ENCODE measurements at places on chromosomes 5 and 9.

DNA sequence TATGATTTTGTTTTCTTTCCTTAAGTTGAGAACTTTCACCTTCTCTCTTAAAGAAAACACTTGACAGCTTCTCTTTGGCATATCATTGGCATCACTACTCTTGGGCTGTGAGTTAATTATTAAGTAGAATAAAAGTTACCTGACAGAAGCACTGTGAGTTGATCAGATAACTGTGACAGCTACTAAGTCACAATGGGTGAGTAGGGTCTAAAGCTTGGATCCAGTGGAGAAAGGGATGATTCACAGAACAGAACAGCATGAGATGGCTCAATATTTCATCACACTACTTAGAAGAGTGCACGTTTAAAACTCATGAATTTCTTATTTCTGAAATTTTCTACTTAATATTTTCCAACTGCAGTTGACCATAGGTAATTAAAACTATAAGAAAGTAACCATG, 268.5 kb upstream of the NMUR2 start:
- no peak for DNase-seq

GRCh38 chr5:141691286-141691866, 9.3 kb upstream of the ARAP3 start:
- no peak for DNase-seq

GRCh38 chr9:107222020-107222522, 61.0 kb upstream of the RAD23B start:
- peak; percentile 80 for DNase-seq

GRCh38 chr5:72364171-72364570, 44.0 kb downstream of the PTCD2 start:
- no peak for DNase-seq

DNA sequence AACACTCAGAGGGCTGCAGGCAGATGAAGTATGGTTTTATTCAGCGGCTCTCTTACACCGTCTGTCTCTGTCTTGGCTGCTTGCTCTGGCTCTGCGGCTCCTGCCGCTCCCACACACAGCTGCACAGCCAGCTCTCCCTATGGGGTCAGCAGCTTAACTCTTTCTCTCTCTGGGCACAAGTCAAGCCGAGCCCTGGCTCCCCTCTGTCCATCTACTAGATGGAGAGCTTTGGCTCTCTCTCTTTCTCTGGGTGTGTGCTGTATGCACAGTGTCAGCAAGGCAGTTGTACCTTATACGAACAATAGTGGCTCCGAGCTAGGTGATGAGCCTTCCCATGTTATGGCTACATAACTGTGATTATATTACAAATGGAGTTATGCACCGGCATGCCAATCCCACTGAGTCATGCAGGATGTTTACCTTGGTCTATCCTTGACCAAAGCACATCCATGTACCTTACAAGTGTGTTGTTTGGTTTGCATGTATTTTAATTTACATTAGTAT, 19.3 kb upstream of the PPP2CA start:
- peak; percentile 68 for DNase-seq

GRCh38 chr9:101578378-101578777, 16.4 kb downstream of the PPP3R2 start:
- no peak for DNase-seq

DNA sequence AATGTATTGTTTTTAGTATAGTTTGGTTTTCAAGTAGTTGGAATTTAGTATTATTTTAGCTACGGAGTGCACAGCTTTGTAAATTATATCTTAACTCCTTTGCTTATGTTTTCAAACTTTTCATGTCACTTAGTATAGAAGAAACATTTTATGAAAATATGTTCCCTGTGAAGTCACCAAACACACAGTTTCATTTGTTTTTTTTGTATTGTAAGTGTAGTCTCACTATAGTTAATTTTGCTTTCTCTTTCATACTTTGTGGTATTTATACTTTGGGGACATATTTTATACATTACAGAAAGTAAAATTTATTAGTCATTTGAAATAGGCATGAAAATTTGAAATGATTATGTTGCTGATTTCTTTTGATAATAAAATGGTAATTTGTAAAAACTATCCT, 5.0 kb downstream of the CHSY3 start:
- DNase-seq, result no peak

DNA sequence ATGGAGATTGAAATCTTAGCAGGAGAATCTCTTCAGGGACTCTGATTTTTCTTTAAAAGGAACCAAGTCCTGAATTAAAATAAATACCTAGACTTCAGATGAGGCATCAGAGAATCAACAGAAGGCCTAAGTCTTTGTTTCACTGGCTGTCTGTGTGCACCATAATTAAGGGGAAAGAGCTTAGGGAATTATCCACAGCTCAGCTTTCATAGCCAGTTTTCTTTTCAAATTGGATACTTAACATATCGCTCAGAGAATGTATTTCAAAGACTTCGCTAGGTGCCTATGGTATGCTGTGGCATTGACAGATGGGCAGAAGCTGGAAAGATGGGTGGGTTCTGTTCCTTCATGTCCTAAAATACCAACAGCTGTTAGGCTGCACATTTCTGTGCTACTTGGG, 325.8 kb downstream of the TMEM38B start:
- no peak for DNase-seq

DNA sequence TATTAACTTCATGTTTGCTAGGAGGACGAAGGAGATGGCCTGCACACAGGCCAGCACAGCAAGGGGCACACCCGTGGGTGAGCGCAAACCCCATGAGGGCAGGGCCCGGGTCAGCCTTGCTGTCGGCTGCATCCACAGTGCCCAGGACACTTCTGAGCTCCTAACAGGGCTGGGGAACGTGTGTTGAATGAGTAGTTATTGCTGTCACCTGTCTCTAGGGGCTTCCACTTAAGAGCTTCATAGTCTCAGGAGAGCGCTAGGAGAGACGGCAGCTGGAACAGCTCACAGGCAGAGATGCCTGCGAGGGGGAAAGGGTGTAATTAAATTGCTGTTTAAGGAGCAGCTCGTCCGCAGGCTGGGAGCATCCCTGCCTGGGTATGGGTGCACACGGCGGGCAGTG, 91.4 kb upstream of the NEURL1B start:
- DNase-seq, result no peak

- DNase-seq, result no peak
These were observed 145.6 kb downstream of the PPP2R2B start for GRCh38 chr5:146732962-146733361.

DNA sequence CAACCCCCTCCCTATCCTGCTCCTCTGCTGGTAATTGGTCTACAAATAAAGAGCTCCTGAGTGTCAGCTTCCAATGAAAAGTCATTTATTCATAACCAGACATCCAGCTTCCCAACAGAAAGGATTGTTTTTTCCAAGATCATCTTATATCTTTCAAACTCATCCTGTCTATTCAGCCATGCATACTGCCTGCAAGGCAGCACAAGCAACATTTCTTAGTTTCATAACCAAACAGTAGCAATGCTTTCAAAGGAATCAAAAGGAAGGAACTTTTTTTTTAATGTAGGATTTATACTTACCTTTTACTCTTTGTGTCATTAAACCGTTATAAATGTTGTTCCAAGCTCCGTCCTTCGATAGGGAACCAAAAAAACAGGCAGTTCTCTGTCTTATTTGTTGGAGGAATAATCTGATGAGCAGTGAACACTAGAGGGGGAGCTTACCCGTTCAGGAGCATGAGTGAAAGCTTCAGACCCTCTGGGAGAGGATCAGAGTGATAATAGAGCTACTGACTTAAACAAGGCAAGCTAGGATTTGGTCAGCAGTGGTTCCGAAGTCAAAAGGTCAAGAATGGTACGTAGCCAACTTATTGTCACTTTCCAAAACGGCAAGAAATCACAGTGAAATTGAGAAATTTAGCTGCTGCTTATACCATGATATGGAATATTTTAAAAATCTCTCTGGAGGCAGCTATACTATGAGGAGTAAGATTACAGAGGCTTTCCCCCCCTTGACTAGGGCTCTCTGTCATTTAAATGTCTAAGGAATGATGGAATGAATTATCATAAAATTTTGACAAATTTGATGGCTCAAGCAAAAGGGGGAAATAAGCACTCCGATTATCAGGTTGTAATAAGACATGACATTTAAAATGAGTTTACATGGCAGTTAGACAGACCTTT, 892.9 kb downstream of the NR2F1-AS1 start:
- peak; percentile 75 for DNase-seq

GRCh38 chr5:14767053-14767452, 102.5 kb downstream of the OTULIN start:
- no peak for DNase-seq

GRCh38 chr5:14569948-14570691, 11.5 kb upstream of the OTULINL start:
- peak; percentile 27 for DNase-seq

- DNase-seq, result no peak
These were observed 224.0 kb downstream of the GAS1 start for GRCh38 chr9:86723346-86723745.

- DNase-seq, result no peak
These were observed 55.8 kb upstream of the CPEB4 start for GRCh38 chr5:173832386-173832785.

DNA sequence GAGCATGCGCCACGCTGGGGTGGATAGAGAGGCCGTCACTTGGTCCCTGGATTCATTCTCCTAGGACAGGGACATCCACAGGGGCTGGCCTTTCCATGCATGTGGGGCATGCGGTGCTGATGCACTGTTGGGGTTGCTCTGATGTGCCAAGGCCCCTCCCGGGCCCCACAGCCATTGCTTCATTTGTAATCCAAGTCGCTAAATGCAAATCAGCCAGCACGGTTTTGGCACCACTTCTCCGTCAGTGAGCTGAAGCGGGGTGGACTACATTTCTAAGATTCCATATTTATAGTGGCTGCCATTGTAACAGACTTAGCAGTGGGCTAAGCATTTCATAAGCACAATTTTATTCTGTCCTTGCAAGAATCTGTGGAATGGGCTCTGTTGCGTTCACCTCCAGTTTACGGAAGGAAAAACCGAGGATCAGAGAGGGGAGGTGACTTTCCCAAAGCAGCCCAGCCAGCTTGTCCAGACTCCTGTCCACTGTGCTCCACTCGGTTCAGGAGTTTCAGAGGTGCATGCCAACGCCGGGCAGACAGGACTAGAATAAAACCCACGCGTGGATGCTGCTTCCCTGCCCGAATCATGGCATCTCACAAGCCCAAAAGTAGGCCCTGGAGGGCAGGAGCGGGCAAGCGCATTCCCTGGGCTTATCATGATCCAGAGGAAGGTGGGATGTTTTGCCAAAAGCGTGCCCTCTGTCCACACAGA, 102.6 kb upstream of the COL5A1 start:
- no peak for DNase-seq

- no peak for DNase-seq
These were observed 96.3 kb downstream of the GLDC start for GRCh38 chr9:6549106-6549800.

DNA sequence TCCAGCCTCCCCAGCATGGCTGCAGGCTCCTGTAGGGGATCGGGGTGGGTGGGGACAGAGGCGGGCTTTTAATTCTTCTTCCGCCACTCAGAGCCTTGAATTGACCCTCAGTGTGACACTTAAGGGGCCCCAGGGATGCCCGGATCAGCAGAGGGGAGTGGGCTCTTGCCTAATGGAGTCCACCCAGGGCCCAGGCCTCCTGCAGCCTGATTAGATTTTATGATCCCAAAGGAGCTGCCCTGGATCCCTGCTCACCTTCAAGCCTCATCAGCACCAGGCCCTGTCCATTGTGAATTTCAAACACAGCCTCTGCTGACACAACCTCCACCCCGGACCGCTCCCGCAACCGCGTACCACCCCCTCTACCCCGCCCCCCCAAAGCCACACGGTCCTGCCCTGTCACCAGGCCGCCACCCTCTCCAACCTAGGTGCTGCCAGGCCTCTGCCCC, 214.1 kb upstream of the IER5L start:
- DNase-seq, result no peak

GRCh38 chr5:119537704-119538103, 85.4 kb downstream of the HSD17B4 start:
- peak; percentile 74 for DNase-seq

GRCh38 chr9:112065806-112066606, 109.1 kb downstream of the SUSD1 start:
- peak; percentile 97 for DNase-seq

GRCh38 chr9:85743275-85744128, 1.7 kb upstream of the AGTPBP1 start:
- peak; percentile 87 for DNase-seq

DNA sequence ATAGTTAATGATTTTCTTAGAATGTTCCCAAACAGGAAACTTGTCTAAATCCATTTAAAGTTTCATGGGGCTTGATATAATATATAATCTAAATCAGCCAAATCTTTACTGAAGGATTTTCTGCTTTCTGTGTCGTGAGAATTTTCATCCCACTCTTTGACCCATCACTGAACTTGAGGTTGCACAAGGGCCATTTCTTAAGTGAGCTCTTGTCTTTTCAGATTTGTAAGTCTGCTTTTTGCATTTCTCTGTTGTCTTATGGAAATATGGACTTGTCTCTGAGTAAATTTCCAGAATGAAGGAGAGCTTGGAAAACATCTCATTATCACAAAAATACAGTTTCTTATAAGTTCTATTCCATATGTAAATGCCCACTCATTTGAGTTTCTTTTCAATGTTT, 149.2 kb upstream of the ARRDC3 start:
- DNase-seq, result no peak

DNA sequence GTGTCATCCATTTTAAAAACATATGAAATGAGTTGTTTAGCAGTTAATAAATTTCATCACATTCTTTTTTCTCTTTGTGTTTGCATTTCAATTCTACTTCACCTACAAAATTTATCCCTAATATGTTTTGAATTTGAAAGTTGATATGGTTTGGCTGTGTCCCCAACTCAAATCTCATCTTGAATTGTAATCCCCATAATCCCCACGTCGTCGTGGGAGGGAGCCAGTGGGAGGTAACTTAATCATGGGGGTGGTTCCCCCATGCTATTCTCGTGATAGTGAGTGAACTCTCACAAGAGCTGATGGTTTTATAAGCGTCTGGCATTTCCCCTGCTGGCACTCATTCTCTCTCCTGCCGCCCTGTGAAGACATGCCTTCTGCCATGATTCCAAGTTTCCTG, 200.1 kb downstream of the EPB41L4A start:
- DNase-seq, result no peak

GRCh38 chr9:107963246-107963645, 473.7 kb upstream of the KLF4 start:
- DNase-seq, result no peak

- no peak for DNase-seq
These were observed 325.0 kb downstream of the EDIL3 start for GRCh38 chr5:84059672-84060071.

- peak; percentile 75 for DNase-seq
These were observed 39.6 kb upstream of the IDNK start for GRCh38 chr9:83583151-83584014.

All from brain microvascular endothelial cell (primary cell).